ENCODE measurements at places on chromosomes 16 and 17. TPM values are rescaled to one million over a fixed set of nuclear protein-coding genes. Genes with fewer than 3 reads are reported as not detected.

GJD3 gene
- polyA plus RNA-seq: 0.24 TPM

C16orf92 gene
- not detected for polyA plus RNA-seq

UMOD gene
- not detected for polyA plus RNA-seq

MYH10 gene
- 72.6 TPM for polyA plus RNA-seq

HSF4 gene
- 3.6 TPM for polyA plus RNA-seq

SCNN1G gene
- polyA plus RNA-seq: not detected

CAPN15 gene
- 32.3 TPM for polyA plus RNA-seq

FBXW10B gene
- 2.5 TPM for polyA plus RNA-seq

GLIS2 gene
- 28.5 TPM for polyA plus RNA-seq

TAC4 gene
- polyA plus RNA-seq: 1.5 TPM

TMEM219 gene
- polyA plus RNA-seq: 61.7 TPM

C1QTNF1 gene
- polyA plus RNA-seq: 3.6 TPM

PNMT gene
- 1.7 TPM for polyA plus RNA-seq

MEIOC gene
- 1.8 TPM for polyA plus RNA-seq

KRT15 gene
- not detected for polyA plus RNA-seq

FOXC2 gene
- 1.0 TPM for polyA plus RNA-seq

KRT34 gene
- polyA plus RNA-seq: not detected

CCDC200 gene
- polyA plus RNA-seq: 6.8 TPM

HIC1 gene
- polyA plus RNA-seq: 44.8 TPM

GFOD2 gene
- polyA plus RNA-seq: 14.7 TPM

KRTAP9-8 gene
- not detected for polyA plus RNA-seq

CHST5 gene
- 1.1 TPM for polyA plus RNA-seq

SPECC1 gene
- 7.2 TPM for polyA plus RNA-seq

HAP1 gene
- 0.05 TPM for polyA plus RNA-seq

CASKIN2 gene
- polyA plus RNA-seq: 27.9 TPM

All from muscle of leg (tissue), 16 donors.